ENCODE measurements at places on chromosomes 13 and 19.

DNA sequence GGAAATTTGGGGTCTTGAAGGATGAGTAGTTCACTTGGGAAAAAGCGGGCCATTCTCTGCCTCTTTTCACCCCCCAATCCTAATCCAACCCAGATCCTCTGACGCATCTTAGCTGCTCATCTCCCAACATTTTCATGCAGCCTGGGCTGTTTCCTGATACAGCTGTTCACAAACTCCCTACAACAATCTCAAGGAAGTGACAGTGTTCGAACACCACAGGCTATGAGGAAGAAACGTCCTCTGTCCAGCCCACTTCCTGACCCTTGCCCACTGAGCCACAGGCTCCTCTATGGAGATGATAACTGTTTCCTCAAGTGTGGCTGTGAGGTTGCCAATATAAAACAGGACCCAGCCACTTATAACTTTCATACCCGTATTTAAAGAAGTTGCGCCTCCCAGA, 16.2 kb downstream of the LMTK3 start:
- no peak for DNase-seq

DNA sequence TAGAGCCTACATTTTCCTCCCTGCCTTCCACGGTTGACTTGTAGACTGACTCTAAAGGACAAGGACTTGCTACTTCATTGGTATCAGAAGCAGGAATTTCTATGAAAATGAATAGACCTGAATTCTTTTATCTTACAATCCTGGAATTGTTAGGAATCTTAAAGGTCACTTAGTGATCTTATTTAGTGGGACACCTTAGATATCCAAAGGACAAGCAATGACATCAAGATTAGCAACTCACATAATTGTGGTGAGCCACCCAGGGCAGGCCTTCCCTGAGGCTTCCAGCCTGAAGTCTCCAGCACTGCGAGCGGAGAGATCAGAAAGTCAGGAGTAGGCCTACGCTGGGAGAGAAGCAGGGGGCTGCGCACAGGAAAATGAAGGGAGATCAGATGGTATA, 37.8 kb downstream of the KLF5 start:
- no peak for DNase-seq

- DNase-seq, result no peak
Observed at GRCh38 chr13:40595693-40596092, 70.7 kb downstream of the FOXO1 start.

DNA sequence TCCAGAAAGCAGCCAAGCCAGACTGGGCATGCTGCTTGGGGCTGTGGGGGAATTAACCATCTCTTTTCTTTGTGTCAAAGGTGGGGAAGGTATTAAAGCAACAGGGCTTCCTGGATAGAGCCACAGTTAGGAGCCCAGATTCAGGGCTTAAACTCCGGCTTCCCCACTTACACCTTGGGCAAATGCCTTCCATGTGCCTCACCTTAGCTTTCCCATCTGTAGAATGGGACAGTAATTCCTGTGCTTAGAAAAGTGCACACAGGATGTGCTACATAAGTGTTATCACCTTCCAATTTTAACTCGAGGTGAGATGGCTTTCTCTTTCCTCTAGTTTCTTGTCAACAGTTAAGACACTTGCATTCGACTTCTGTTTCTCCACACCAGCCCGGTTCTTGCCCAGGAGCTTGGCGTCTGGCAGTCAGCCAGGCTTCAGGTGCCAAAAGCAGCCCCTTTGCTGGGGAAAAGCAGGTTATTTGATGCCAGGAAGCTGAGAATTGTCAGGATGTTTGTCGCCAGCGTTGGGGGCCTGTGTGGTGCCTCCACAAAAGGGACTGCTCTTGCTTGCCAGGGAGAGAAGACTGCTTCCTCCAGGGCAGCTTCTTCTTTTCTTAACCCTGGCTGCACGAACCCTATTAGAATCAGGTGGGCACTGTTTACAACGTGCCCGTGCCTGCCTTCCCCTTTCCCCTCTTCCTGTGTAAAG, 79.2 kb downstream of the SIPA1L3 start:
- DNase-seq, result no peak

GRCh38 chr13:43883631-43884030, 3.9 kb downstream of the LACC1 start:
- DNase-seq, result no peak

DNA sequence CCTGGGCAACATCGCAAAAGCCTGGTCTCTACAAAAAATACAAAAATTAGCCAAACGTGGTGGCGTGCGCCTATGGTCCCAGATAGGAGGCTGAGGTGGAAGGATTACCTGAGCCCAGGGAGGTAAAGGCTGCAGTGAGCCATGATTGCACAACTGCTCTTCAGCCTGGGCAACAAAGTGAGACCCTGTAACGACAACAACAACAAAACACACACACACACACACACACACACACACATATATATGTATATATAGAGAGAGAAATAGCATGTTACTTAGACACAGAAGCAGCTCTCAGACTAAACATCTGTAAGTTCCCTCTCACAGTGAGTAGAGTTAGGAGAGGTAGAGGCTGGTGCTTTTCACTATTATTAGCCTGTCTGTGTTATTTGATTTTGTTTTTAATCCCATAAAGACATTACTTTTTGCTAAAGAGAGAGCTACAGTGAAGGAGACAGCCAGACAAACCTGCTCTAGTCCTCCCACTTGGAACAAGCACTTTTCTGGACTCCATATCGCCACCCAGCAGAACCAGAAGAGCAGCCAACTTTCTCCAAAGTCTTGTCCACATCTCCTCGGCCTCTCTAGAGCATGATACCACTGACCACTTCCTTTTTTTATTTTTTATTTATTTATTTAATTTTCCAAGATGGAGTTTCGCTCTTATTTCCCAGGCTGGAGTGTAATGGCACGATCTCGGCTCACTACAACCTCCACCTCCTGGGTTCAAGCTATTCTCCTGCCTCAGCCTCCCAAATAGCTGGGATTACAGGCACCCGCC, 2.8 kb upstream of the LIN7B start:
- DNase-seq, result no peak

DNA sequence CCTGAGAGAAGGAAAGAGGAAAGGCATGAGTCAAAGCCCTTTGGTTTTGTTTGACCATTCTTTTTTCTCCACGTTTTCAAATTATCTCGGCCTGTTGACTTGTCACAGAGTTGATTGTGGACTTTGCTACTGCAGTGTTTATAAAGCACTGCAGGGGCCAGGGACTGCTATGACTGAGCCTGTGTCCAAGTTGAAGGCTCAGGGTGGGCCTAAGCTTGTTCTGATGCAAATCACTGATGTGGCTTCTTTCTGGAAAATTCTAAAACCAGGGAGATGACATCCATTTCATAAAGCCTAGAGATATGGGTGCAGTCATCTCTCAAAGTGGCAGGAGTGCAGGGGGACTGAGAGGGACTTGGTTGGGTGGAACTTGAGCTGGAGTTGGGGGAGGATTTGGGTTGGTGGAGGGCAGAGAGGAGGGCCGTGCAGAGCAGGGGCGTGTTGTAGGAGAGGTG, 1.2 kb upstream of the CXCL17 start:
- DNase-seq, result no peak

GRCh38 chr19:50202962-50203280, 501 bp upstream of the MYH14 start:
- DNase-seq, result no peak

GRCh38 chr13:22925881-22926747, 254.7 kb upstream of the SGCG start:
- DNase-seq, result no peak

DNA sequence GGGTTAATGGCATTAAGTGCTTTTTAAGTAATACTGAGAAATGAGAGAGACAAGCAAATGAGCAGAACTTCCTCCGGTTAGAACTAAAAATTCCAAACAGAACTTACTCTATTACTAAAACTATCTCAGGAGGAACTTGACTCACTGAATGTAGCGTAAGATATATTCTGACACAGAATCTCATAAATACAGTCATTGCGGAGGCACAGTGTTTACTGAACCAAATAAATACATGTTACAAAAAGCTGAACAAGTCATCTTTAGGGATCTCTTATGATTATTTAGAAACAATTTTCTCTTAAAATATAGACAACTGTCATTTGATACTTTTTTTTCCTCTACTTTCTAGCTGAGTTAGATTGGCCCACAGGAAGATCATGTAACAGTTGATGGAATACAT, 283.1 kb downstream of the KLF12 start:
- no peak for DNase-seq

- DNase-seq, result no peak
Observed at GRCh38 chr13:113205428-113205931, 3.0 kb downstream of the PCID2 start.

DNA sequence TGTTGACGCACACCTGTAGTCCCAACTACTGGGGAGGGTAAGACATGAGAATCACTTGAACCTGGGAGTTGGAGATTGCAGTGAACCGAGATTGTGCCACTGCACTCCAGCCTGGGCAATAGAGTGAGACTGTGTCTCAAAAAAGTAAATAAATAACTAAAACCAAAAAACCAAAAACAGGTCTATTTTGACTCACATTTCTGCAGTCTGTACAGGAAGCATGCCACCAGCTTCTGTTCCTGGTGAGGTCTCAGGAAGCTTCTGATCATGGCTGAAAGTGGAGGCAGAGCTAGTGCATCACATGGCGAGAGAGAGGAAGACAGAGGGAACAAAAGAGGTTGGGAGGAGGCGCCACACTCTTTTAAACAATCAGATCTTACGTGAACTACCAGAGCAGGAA, 142.5 kb downstream of the ITGBL1 start:
- DNase-seq, result no peak

- DNase-seq, result no peak
Observed at GRCh38 chr13:100442095-100442832, 146.3 kb downstream of the GGACT start.

GRCh38 chr19:54172471-54173358, at the start of gene TMC4:
Gene TMC4 (minus strand): TSS chr19:54173160. CDS start chr19:54173117, 43 bp downstream.
- DNase-seq, result no peak

DNA sequence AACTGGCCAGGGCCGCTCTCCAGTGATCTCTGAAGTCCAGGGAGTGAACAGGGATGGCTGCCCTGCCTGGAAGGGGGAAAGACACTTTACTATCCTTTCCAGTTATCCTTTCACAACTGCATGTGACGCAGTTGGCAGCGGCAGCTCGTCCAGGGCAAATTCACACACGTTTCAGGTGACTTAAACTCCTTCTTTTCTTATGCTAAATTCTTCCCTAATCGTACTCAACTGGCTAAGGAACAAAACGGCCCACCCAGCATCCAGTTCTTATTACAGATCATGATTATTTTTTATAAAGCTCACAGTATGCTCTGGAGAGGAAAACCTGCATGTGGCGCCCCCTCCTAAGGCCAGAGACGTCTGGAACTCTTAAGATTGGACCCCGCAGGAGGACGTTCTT, 767.1 kb downstream of the UQCRFS1 start:
- DNase-seq, result no peak

GRCh38 chr19:39307046-39307821, 11.0 kb downstream of the IFNL1 start:
- no peak for DNase-seq

GRCh38 chr19:40418040-40418439, 4.9 kb upstream of the PRX start:
- no peak for DNase-seq

DNA sequence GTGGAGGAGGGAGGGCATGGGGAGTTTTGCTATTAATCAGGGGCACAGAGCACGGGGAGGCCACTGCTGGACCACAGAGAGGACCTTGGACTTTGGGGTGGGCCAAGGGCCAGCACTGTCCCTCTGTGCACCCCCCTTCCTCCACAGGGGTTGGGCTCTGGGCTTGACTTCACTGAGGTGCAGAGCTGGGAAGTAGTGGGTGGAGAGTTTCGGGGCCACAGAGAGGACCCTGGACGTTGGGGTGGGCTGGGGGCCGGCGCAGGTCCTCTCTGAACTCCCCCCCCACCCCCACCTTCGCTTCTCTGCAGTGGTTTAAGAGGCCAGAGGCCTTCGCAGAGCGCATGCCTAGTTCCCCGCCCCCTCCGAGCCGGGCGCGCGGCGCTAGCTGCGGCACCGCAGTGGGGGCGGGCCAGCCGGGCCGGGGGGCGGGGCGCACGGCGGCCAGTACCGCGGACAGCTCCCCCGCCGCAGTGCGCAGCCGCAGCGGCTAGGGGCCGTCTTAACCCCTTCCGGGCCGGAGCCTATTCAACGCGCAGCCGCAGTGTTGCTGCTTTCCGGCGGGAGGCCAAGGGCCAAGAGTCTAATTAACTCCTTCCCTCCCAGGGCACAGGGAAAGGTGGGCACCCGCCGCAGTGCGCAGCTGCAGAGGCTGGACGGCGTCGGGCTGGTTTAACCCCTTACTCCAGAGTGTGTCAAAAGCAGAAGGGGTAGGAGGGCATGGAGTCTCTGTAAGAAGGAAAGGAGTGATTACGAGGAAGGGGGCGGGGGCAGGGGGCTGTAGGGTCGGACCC, 3.7 kb downstream of the KCNC3 start:
- DNase-seq, result peak; percentile 97

- DNase-seq, result peak; percentile 10
Observed at GRCh38 chr19:47765523-47766358, 12.8 kb upstream of the SELENOW start.

DNA sequence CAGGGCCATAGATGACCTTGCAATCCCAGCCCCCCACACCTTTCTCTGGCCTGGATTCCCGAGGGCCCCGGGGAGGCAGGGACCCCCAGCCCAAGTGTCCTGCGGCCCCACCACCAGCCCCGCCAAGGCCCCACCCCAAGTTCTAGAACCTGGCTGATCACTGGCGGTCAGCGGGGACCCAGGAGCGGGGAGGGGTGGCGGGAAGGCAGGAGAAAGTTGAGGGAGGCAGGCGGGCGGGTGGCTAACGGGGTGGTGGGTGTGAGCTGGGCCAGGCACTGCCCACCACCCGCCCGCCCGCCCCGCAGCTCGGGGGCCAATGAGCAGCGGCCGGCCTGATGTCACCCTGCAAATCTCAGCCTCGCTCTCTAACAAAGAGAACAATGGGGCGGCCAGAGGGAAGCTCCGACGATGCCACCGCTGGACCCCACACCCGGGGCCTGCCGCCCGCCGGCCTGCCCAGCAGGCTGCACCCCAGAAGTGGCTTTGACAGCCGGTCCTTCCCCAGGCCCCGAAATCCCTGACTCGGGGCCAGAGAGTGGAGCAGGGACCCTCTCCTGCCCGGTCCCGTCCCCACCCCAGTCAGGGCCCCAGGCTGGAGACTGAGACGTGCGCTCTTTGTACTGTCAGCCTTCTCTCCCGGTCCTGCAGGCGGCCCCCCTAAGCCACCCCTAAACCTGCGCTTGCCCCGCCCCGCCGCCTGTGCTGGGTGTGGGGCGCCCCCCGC, 1.6 kb downstream of the MEX3D start:
- DNase-seq, result peak; percentile 49

DNA sequence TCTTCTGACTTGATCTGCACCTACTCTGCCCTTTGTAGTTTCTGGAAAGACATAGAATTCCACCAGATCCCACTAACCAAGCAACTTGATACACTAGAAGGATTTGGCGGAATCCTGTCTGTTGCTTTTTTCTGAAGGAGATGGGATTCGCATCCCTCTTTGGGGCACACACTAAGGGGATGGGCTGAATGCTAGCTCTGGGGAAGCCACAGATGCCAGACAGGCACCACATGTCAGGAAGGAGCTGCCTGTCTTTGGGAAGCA, 52.1 kb downstream of the SERP2 start:
- DNase-seq, result no peak

DNA sequence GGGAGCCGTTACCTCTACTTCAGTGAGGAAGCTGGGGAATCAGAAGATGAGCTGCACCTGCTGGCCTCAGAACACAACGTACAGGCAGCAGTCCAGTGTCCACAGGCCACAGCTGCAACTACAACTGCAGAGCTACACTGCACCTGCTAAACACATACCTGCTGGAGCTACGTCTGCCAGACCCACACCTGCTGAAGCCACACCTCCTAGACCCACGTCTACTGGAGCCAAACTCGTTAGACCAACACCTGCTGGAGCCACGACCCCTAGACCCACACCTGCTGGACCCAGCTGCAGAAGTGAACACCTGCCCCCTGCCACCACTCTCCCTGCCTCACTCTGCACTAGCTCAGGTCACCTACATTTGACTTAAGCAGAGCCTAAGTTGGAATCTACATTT, 169.9 kb downstream of the USP12 start:
- DNase-seq, result peak; percentile 6

- DNase-seq, result no peak
Observed at GRCh38 chr13:45292176-45292575, 48.8 kb downstream of the TPT1 start.
